ENCODE measurements at places on chromosomes 1 and 21.

DNA sequence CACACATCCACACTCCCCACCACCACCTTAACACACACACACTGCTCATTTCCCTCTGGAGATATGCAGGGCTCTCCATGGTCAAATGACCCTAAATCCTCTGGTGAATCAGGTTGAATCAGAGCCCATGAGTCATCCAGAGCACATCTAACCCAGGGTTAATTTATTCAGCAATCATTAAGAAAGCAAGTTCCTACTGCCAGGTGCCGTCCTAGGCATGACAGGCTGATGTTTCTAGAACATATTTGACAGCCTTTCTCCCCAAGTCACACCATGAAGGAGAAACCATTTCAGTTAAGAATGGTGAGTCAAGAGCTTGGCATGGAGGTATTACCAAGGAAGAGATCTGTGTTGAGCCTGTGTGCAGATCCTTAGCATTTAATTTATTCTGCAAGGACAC, 194.3 kb upstream of the CAMK1G start:
- DNase-seq = no peak

DNA sequence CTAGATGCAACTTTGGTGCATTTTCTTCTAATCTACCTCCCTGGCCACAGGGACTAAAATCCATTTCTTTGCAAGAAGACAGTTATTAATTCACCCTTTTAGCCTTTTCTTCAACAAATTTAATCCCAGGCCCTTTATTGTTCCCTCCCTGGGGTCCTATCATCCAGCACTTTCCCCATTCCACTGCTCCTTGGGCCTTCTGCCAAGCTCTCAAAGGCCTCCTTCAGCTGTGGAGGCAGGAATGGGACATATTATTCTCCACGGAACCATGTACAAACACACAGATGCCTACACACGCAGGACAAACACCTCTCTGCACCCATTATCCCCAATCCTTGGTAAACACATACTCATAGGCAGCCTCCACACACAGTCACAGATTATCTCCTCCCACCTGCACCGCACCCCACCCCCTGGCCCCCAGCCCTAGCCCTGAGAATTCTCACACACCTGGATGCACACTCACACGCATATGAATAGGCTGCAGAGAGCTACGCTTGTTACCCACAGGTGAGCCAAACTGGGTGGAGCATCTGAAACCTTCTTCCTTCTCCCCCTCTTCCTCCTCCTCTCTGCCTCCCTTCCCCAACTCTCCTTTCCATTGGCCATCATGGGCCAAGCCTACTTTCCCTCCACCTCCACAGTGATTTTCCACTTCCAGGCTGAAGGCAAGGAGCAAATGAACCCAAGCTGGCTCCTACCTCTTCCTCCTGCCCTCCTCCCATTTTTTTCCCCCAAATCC, 11.7 kb downstream of the TAGLN2 start:
- DNase-seq = no peak

- DNase-seq = no peak
Observed at GRCh38 chr1:63864224-63864641, 90.4 kb downstream of the ROR1 start.

DNA sequence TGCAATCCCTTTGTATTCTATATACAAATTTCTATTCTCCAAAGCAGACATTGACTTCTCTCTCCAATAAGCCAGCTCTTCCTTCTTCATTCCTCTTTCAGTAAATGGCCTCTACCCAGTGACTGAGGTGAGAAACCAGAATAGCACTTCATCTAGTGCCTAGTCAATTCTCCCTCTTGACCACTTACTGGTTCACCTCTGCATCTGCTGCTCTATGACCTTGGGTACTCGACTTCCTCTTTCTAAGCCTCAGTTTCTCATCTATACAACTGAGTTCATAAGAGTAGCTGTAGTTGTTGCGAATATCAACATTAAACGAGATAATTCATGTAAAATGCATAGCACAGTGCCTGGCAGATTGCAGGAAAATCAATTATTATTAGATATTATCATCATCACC, 12.4 kb downstream of the LYST start:
- no peak for DNase-seq

DNA sequence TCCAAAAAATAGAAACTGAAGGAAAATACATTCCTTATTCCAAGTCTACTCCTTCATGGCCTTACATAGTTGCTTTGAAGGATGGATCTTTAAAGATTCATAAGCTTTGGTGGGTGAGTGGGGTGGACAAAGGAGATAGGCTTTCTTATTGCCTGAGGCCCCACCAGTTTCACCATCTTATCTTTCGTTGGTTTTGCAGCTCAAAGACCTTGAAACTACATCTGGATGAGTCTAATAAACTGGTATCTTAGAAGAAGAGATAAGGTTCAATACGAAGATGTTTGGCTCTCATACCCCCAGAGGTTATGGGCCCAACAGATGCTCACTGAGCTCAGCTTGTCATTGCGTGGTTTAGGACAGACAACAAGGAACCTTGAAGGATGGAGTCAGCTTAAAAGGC, 201.5 kb downstream of the HS2ST1 start:
- DNase-seq = no peak

GRCh38 chr1:87212431-87213134, 116.1 kb upstream of the LMO4 start:
- DNase-seq = no peak

- no peak for DNase-seq
Observed at GRCh38 chr1:15856888-15857287, 9.4 kb downstream of the SPEN start.

- no peak for DNase-seq
Observed at GRCh38 chr1:208844158-208844557, 600.0 kb upstream of the PLXNA2 start.

Measured in activated gamma-delta T cell treated with Interleukin-2 at 50 U/mL for 16 hours (primary cell).